ENCODE measurements at places on chromosomes 3 and 15.

DNA sequence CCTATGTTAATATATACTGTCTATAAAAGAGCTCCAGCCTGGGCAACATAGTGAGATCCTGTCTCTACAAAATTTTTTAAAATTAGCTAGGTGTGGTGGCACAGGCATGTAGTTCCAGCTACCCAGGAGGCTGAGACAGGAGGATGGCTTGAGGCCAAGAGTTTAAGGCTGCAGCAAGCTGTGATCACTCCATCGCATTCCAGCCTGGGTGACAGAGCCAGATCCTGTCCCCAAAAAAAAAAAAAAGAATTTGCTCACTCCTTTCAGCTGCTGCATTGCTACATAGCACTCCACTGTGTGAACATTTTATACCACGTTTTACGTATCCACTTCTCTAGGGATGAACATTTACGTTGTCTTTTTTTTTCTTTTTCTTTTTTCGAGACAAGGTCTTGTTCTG lies 6.0 kb upstream of the TSEN2 start:
- DNase-seq, result no peak

GRCh38 chr3:102532901-102533300 lies 98.1 kb downstream of the ZPLD1 start:
- DNase-seq, result no peak

- no peak for DNase-seq
Measured at GRCh38 chr15:68051109-68051508, 3.0 kb upstream of the PIAS1 start.

GRCh38 chr15:38651328-38652038 lies 86.9 kb upstream of the RASGRP1 start:
- no peak for DNase-seq

GRCh38 chr3:168272343-168272985 lies 176.7 kb upstream of the GOLIM4 start:
- DNase-seq, result no peak

All from activated B cell treated with CpG ODN at 0.5 μM for 24 hours (primary cell).